ENCODE measurements at places on chromosomes 2 and 18.

GRCh38 chr2:207328944-207329386 lies 163.2 kb upstream of the KLF7 start:
- no peak for DNase-seq

DNA sequence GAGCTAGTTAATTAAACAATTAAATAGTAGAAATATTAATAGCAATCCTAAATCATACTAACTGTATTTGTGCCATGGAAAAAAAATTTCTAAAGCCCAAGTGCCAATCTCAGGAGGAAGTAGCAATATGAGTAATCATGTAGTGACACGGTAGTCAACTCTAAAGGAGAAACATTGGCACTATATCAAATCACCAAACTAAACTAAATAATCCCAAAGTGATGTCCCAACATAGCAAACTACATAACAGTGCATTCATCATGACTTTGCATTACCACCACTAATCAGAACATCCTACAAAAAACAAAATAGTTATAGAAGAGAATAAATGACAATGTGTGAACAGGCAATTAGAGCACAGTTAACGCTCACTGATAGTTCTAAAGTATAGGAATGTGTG lies 195.1 kb downstream of the EXOC6B start:
- DNase-seq = peak; percentile 48

GRCh38 chr18:75844146-75844545 lies 416.6 kb upstream of the SMIM21 start:
- DNase-seq = no peak

- peak; percentile 89 for DNase-seq
Observed at GRCh38 chr2:106030287-106031268, 163.5 kb downstream of the UXS1 start.

GRCh38 chr18:48038636-48039035 lies 108.2 kb upstream of the SMAD2 start:
- DNase-seq = no peak

DNA sequence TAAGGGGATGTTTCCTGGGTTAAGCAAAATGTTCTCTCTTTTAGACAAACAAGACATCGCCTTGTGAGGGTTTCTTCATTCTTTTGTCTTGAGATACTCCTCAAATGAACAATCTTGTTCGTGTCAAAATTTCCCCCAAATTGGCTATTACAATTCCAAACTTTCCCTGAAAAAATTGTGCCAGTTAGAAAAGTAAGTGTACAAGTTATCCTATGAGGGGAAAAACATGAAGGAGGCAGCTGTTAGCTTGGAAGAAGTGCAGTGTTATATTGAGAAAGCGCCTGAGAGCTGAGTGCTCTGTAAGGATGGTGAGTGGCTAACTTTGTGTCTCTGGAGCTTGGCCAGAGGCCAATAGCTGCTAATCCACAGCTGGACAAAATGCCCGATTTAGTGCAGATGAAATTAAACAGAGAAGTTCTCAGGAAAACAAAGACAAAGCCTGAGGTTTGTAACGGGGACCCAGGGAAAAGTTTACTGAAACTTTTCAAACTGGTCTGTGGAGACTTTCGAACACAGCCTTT lies 14.1 kb upstream of the PLEKHH2 start:
- DNase-seq = no peak

DNA sequence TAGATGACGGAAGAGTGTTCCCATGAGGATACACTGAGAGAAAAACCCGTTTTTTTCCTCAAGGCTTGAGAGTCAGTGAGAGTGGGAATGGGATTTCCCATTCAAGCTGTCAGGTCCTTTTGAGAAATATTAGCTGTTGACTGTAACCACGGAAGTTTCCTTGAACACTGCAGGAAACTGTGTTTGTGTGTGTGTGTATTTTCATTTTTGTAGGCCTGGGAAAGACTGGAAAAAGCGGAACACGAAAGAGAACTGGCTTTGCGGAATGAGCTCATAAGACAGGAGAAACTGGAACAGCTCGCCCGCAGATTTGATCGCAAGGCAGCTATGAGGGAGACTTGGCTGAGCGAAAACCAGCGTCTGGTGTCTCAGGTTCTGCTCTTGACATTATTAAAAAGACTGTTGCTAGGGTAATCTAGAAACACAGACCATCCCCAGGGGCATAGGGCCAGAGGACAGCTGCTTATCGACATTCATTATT lies 98.8 kb upstream of the EML6 start:
- peak; percentile 56 for DNase-seq

GRCh38 chr2:53826030-53826410 lies 33.7 kb downstream of the GPR75 start:
- no peak for DNase-seq

DNA sequence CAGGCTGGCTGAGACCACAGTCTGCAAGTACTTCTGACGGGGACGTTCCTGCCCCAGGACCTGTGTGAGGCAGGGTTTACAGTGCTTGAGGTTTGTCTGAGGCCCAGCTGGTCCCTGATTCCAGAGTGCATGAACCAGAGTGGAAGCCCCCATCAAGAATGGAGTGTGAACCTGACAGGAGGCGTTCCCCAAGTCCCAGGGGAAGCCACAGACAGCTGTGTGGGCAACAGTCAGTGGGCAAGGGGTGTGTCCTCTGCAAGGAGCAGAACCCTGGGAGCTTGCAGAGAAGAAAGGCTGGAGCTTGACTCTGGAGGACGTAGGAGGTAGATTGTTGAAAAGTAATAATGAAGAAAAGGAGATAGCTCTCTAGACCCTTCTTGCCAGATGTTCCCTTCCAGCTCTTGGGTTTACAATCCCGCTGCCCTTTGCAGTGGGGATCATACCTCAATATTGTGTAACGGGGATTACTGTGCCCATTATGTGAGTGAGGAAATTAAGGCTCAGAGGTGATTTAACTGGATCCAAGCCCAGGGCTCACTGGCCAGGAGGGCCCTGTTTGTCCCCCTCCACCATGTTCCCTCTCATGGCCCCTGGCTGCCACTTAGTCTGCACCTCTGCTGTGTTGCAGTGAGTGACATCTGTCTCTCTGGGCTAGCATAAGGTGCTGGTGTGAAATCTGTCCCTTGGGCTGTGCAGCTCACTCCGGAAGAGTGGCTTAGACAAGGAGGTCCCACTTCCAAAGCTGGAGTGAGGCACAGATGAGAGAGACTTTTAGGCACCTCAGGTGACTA lies 6.2 kb downstream of the DBI start:
- no peak for DNase-seq

DNA sequence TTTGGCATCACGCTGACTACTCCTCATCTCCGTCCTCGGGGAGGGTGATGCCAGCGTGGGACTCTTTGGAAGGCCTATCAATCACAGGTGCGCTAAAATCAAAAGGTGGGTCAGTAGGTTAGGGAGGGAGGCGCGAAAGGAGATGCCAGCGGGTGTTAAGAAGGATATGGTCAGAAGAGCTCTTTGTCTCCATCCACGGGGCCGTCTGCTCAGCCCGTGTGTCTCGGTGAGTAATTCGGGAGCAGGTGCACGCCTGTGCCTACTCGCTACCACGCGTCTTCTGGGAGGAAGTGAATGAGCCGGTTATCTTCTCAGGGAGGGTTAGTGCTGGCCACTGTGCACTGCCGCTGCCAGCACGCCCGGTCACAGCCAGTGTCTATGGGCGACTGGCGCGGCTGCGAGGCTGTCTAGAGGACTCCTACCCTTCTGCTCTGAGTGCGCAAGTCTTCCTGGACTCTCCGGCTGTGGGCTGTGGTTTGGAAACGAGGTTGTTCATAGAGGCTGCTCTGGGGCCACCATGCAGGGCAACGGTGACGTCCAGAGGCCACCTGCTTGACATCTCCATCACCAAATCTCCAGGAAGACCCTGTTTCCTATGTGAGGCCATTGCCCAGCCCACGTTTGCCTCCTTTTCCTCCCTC lies 153.4 kb downstream of the MBP start:
- no peak for DNase-seq

DNA sequence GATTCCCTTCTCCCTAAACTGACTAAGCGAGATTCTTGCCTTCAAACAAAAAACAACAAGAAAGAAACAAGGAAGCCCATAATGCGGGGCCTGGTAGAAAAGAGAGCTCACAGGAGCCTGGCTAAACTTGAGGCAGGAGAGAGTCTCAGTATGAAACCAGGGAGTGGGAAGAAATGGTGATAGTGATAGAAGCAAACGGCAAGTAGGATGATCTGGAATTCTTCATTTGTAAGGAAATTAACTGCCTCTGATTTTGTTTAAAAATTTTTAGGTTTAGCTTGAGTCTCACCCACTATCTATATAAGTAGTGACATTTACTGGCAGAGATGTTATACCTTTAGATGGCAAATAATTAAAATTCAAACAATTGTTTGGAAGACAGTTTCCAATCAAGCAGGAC lies 1356.5 kb upstream of the LRRTM1 start:
- no peak for DNase-seq

DNA sequence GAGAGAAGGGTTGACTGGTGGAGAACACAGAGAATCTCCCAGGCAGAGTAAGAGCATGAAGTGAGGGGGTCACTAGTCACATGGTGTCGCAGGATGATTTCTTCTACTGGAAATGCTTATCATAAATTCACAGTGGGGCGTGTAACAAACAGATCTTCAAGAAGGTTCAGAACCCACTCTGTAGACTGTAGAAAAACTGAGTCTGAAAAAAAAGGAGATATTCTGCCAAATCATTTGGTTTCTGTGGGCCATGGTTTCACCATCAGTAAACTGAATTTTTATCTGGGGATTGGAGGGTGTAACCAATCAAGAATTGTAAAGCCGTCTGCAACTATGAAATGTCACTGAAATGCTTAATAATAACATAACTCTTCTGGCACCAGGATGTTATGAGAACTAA lies 15.0 kb downstream of the TPGS2 start:
- peak; percentile 20 for DNase-seq

GRCh38 chr2:85398426-85399182 lies 11.6 kb downstream of the CAPG start:
- no peak for DNase-seq

GRCh38 chr2:177143444-177143843 lies 69.2 kb upstream of the HNRNPA3 start:
- peak; percentile 43 for DNase-seq

GRCh38 chr2:26569216-26570082 lies 71.7 kb downstream of the CIB4 start:
- no peak for DNase-seq

GRCh38 chr2:15890936-15891905 lies 49.1 kb upstream of the MYCN start:
- DNase-seq = no peak

DNA sequence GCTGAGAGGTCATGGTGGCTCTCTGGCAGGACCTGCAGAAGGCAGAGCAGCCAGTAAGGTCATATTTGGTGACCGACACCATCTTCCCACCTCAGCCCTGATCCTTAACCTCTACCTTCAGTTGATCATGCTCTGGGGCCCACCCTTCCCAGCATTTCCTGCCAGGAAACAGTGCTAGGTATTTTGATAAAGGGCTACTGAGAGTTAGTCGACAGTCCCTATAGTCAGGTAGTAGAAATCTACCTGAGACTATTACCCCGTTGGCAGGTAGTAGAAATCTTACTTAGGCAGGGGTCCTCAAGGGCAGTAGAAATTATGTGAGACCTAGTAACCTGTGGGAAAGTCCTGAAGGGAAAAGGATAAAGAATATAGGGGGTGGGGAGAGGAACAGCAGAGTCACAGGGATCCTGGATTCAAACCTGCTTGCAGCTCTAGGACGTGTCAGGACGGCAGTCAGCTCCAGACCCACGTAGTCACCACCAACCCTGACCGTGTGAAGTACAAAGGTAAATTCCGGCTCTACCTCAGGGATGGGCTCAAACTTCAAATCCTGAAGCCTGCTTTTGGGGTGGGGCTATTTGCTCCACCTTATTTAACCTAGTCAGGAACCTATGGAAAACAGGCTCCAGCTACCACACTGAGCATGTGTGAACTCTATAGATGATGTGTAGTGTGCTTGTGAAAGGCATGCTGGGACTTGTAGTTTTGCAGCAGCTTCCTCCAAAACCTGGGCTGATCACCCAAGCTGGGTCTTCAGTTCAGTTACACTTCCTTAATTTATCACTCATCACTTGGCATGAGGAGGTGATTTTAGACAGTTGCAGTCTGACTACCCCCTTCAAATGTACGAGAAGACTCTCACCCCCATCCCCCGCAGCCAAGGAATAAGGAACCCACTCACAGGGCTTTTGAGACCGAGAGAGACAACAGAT lies at the start of gene DQX1:
Gene DQX1, minus strand, starts transcription at position 515 of the 932 bp plus-strand sequence. Its CDS starts 502 bp downstream, at position 13.
- DNase-seq = no peak

- no peak for DNase-seq
Observed at GRCh38 chr2:52495816-52496215, 1271.8 kb upstream of the CHAC2 start.

- DNase-seq = no peak
Observed at GRCh38 chr2:135650721-135651120, 90.9 kb upstream of the UBXN4 start.

- no peak for DNase-seq
Observed at GRCh38 chr2:152560166-152560565, 157.1 kb downstream of the PRPF40A start.

DNA sequence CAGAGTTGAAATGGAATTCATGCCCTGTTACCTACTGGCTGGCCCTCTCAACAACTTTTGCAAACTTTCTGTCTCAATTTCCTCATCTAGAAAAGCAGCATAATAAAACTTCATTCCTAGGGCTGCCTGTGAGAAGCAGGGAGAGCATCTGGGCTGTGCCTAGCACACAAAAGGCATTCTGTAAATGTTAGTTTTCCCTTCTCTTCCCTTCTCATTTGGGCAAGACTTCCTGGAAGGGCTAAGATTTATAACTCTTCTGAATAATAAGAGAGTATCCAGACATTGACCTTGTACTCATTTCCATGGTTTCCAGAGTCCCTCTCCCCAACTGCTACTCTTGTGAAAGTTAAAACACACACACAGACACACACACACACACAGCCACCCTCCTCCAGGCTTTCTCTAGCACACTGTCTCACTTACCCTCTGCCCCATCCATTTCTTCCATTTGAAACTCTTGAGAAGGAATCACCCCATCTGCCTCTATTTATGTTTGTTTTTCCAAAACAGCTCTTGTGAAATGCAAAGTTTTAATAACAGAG lies 302.1 kb downstream of the SMAD2 start:
- DNase-seq = no peak

DNA sequence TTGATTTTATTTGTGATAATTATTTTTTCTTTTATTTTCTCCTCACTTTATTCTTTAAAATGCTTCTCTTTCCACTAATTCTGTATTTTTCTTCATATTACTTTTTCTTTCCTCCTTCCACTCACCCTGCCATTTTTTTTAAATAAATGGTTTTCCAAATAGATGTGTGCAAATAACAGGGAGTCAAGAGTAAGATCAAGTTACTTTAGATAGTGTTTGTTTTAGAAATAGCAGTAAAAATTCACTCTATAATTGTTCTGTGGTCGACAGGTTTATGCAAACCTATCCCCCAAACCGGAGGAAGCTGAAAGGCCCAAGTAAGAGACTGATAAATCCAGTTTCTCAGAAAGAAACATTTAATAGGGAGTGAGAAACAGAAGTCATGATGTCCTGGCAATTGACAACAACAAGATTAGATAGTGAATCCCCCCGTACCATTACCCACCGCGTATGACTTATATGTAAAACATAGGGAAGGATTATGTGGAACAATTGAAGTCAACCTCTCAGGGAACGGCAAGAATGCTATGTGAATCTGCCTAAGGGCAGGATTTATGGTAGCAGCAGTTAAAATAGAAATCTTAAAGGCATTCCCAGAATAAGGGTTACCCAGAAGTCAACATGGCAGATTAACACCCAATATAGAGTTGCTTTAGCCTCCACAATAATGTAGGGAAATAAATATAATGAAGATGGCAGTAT lies 75.5 kb downstream of the KYNU start:
- DNase-seq = no peak

Data from fibroblast of the aortic adventitia (primary cell).